Upper lobe of right lung (tissue), 1 donor: ENCODE measurements at places on chromosomes 16 and 17. TPM values are rescaled to one million over a fixed set of nuclear protein-coding genes. Genes with fewer than 3 reads are reported as not detected.

DNA sequence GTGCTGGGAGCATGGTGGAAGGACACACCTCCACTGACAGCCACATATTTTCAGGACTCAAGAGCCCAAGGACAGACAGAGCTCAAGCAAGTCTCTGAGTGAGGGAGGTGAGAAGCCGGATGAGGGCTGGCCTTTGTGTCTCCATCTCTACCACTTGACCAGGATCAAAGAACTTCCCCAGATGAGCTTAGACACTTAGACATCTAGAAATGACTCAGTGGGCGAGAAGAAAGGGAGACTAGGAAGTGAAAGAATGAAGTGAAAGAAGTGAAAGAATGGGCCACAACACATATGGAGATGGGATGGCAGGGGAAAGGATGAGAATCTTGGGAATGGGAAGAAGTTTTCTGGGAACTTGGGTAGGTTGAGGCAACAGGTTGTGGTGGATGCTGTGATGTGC, 274.9 kb upstream of the CCL2 start:
- DNase-seq, result no peak

GRCh38 chr17:29205047-29205446, 24.8 kb upstream of the MYO18A start:
- DNase-seq, result no peak

DNA sequence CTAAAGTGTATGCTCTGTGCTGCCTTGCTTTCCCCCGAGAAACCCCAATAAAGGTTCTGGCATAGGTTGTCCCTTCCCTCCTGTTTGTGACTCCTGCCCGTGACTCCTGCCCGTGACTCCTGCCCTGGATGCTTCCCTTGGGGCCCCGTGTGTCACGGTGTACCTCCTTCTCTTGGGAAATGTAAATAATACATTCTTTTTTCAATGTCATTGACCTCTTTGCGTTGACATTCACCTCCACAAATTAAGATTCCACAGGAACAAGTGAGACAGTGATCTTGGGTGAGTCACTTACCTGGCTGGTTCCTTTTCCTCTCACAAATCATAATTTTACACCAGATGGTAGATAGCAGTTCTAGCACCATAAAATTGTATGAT, 632 bp downstream of the CCL15 start:
- DNase-seq, result no peak

GRCh38 chr17:28372203-28372944, 880 bp downstream of the SARM1 start:
- peak; percentile 65 for DNase-seq

- no peak for DNase-seq
Measured at GRCh38 chr17:17700251-17700969, 19.2 kb downstream of the RAI1 start.

- DNase-seq, result no peak
Measured at GRCh38 chr17:80839970-80840369, 151.7 kb upstream of the CHMP6 start.

DNA sequence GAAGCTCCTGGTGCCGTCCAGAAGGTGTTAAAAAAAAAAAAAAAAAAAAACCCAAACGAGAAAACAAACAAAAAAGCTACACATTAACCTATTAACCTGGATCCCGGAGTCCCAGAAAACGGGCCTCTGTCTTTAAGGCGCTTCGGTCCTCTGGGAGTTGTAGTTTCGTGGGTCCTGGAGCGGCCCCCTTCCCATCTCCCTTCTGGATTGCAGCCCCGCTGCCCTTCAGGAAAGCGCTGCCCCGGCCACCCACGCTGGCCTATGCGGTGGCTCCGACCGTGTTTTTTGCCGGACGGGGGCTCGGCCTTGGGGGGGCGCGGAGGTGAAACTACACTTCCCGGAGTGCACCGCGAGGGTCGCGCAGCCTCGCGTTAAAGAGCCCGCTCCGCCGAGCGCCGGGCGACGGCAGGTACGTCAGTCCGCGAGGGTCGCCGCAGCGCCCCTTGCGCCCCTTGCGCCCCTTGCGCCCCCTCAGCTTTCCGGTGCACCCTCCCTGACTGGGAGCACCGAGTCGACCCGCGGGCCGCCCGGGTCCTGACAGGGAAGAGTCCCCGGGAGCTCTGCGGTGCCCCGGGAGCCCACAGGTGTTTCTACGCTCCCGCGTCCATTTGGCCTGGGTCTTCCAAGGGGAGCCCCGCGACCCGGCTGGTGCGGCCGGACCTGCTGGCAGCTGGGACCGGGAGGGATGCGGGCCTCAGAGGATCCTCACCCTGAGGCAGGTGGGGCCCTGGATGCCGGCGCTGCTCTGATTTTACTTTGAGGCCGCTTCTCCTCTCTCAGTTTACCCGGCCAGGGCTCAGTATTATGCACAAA, at the start of gene FCSK:
Gene FCSK (plus strand): TSS at position 374 of the 813 bp plus-strand sequence. CDS start 8,596 bp downstream, outside the sequence.
- peak; percentile 87 for DNase-seq

- no peak for DNase-seq
Measured at GRCh38 chr16:19749571-19750080, 31.6 kb downstream of the IQCK start.

- DNase-seq, result no peak
Measured at GRCh38 chr16:71351558-71351901, 7.0 kb upstream of the CALB2 start.

DNA sequence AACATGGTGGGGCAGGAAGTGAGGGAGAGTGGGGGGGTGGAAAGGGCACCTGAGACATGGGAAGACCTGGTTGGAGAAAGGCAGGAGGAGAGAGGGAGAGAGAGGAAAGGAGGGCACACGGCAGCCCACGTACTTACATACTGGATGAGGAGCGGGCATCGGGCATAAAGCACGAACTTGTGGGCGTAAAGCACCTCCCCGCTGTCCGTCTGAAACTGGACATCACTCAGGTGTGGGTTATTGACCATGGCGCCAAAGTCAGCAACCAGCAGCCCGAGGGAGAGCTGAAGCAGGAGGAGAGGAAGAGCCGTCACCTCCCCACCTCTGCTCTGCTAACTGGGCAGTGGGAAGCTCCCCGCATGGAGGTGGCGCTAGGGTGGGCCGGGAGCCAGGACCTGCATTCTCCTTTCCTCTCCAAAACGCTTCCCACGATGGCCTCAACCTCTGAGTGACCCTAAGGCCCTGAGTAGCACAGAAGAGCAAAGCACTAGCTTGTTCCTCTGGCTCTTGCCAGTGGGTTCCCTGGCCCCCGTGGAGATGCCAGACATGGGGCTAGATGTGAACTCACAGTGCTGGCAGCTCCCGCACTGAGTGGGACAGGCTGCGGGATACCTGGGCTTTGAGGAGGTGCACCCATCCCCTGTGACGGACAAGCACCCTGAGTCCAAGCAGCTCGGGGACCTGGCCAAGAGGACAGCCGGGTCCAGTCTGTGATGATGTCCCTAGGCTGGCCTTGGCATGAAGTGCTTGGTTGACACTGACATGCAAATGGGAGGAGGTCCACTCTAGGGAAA, 16.9 kb downstream of the SLX4 start:
- peak; percentile 50 for DNase-seq

- DNase-seq, result no peak
Measured at GRCh38 chr17:57755480-57756070, 10.5 kb upstream of the CCDC182 start.

DNA sequence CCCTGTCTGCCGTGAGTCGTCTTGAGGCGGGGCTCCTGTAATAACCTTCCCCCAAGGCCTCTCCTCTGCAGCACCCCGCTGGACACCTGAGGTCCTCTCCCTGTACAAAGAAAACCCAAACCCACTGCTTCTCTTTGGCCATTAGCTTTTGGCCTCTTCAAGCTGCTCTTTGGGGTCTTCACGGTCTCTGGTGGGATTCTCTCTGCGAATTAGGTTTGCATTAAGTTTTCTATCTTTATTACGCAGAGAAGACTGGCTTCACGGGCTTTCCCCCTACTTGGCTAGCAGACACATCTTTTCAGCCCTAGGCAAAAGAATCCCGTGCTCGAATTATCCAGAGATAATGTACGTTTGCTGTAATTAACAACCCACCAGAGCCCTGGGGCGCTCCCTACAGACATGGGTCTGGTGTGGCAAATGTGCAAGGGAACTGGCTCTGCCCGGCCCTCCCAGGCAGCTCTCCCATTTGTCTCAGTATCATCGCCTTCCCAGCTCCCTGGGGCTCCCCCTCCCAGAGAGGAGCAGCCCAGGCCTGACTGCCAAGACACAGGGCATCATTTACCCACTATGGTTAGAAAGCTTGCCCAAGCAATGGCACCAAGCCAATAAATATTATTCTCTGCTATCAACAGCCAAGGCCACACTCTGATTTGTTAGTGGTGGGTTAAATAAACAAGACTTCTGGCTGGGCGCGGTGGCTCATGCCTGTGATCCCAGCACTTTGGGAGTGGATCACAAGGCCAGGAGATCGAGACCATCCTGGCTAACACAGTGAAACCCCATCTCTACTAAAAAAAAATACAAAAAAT, 24.7 kb upstream of the KLHDC4 start:
- DNase-seq, result no peak

DNA sequence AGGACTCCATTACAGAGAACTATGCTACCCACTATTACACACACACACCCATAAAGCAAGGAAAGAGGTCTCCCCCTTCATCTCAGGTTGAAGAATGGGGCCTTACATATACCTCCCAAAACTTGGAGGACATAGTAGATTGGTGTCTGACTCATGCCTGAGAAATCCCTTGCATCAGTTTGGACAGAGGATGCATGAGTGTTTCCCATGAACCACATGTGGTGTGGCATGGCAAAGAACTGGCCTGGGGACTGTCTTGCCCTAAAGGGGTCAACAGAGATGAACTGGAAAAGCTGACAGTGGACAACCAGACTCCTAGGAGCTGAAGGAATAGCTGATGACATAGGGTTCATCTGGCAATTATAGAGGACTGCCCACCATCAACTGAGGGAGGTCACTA, 54.0 kb downstream of the DYNLRB2 start:
- DNase-seq, result no peak

DNA sequence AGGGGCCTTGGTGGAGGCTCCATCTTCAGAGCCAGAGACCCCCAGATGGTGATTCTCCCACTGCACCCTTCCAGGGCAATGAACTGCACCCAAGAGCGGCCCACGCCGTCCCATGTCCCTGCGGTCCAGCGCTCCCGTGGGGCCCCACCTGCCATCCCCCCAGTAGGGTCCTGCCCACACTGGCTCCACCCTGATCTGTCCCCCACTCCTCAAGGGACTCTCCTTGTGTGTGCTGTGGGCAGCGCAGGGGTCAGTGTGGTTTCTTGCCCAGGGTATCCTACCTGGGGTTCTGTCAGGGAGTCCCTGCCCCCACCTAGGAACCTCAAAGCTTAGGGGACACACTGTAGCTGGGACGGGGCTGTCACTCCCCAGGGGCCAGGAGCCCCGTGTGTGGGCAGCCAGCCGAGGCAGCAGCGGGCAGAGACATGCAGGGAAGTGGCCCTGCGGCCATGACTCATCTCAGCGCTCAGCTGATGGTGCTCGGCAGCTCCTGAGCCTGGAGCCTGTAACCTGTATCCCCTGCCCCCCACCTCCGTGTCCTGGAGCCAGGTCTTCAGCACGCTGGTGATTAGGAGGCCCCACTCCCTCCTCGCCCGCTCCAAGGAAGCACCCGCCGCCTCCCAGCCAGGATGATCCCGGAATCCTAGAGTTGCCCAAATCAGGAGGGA, 35.7 kb upstream of the SSTR5 start:
- DNase-seq, result no peak

DNA sequence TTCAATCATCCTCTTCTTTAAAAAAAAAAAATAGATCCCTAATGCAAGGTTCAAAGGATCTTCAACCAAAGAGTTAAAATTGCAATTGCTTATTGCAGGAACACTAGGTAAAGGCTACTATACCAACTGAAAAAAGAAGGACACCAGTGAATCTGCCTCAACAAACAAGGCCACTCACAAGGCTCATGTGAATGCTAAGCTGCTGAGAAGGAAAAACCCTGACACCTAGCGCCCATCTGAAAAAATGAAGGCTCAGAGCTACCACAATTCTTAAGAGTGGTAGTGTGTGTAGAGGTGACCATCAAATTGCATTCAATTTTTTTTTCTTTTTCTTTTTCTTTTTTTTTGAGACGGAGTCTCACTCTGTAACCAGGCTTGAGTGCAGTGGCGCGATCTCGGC, 201.6 kb upstream of the C17orf78 start:
- DNase-seq, result no peak

GRCh38 chr16:80899809-80900592, 95.6 kb upstream of the CDYL2 start:
- DNase-seq, result peak; percentile 79

DNA sequence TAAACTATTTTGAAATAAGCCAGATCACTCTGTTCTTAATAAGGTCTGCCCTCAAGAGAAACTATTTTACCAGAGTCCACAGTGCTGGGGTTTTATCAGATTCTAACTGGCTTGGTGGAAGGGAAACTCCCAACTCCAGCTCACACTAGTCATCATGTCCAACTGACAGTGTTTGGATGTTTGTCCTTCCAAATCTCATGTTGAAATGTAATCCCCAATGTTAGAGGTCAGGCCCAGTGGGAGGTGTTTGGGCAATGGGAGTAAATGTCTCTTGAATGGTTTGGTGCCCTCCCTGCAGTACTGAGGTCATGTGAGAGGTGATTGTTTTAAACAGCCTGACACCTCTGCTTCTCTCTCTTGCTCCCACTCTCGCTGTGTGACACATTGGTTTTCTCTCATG, 1301.0 kb upstream of the CDH8 start:
- DNase-seq, result no peak

DNA sequence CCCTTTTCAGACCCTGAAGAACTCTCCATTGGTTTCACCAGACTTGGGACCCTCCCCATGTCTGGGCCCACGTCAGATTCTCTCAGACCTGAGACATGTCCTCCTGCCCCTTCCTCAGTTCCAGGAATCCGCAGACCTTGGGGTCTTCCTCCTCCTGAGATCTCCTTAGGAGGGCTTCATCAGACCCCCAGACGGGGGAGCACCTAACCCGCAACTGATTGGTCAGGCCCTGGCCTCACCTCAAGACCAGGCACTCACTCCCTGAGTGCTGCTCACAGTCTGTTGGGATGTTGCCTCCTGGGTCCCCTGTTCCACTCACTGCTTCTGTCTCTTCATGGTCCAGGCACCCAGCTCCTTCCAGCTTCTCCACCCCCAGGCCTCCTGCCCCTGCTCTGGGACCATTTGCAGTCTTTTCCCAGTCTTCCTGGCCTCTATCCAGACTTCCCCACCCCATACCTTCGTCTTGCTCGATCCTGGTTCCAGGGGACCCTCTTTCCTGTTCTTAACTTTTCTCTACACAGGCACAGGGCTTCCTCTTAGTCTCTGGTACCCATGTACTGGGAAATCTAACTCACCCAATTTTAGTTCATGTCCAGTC, 1.2 kb downstream of the GID4 start:
- no peak for DNase-seq

DNA sequence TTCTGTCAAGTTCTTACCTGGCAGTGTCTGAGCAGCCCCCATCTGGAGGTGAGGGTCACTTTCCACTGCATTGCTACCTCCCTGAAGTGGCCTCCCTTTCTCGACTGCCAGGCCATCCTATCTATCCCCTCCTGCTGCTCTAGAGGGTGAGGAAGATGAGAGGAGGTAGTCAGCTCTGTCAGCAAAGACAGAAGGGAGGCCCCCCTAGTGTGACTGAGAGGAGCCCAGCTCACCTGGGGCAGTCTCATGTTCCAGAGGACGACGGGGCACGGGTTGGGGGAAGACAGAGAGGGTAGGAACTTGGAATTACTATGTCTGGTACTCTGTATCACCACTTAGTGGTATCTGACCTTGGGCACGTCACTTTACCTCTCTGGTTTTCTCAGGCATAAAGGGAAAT, 22.0 kb downstream of the MYO19 start:
- no peak for DNase-seq

Gene OR3A1
- total RNA-seq, result not detected

Gene PDE6G
- total RNA-seq, result 1.0 TPM

Gene ABHD15
- total RNA-seq, result 10.9 TPM

Gene SPATA22
- total RNA-seq, result 0.75 TPM

Gene NKIRAS2
- total RNA-seq, result 28.8 TPM

Gene ABCC6
- total RNA-seq, result 42.5 TPM

Gene PITPNM3
- 15.6 TPM for total RNA-seq

Gene PRSS53
- 1.8 TPM for total RNA-seq

Gene TP53TG3F
- not detected for total RNA-seq
